NCI-H2081 (cell line): ENCODE measurements at places on chromosomes 13 and 19.

- peak; percentile 81 for DNase-seq
These were observed at the start of gene MIDN for GRCh38 chr19:1248139-1248785. TSS of gene MIDN (plus strand) at chr19:1248583. CDS start at chr19:1250297, 1,714 bp downstream.

- DNase-seq: no peak
These were observed 50.0 kb downstream of the PIN1 start for GRCh38 chr19:9885077-9885552.

GRCh38 chr19:40733149-40733548 is 16.2 kb downstream of the ITPKC start:
- DNase-seq: no peak

- no peak for DNase-seq
These were observed 527.1 kb downstream of the FGF9 start for GRCh38 chr13:22198001-22198400.

GRCh38 chr19:50300814-50301606 is 28.2 kb downstream of the KCNC3 start:
- no peak for DNase-seq

GRCh38 chr13:109647053-109647452 is 139.3 kb downstream of the IRS2 start:
- no peak for DNase-seq

DNA sequence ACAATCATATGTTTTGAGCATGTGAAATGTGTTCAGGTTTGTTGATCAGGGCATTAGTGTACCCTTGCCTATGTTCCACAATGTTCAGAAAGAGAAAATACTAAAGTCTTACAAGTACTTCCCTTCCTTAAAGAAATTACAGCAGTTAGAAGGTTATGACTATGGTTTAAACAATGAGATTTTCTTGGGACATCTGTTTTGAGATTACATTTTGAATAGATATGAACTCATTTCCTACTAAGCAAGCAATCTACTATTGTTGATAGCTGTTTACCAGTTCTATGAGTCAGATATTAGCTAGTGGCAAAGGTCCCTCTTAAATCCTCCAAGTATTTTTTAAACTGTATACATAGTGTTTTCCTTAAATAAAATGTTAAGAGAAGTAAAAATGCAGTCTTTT is 241.3 kb downstream of the DACH1 start:
- DNase-seq: no peak

DNA sequence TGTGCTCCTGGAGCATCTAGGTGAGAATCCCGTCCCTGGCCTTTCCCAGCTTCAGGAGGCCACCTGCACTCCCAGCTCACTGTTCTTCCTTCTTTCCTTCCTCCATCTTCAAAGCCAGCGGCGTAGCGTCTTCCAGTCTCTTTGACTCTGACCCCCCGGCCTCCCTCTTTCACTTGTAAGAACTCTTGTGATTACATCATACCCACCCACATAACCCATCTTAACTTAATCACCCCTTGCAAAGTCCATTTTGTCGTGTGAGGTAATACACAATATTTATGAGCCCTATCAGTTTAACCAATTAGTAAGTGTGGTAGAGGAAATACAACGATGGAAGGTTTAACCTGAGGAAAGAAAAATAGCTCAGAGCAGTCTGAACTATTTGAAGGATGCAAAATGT is 4.6 kb upstream of the CDC16 start:
- DNase-seq: no peak

GRCh38 chr13:36344173-36344572 is 2.0 kb downstream of the SPART start:
- peak; percentile 4 for DNase-seq

GRCh38 chr13:87147076-87147475 is 524.1 kb upstream of the SLITRK5 start:
- no peak for DNase-seq

GRCh38 chr13:50613356-50613831 is 230.1 kb downstream of the DLEU7 start:
- DNase-seq: no peak

GRCh38 chr19:52961981-52962380 is 700 bp downstream of the ZNF816 start:
- no peak for DNase-seq

GRCh38 chr13:80574113-80574850 is 233.4 kb upstream of the SPRY2 start:
- DNase-seq: no peak

GRCh38 chr13:98326291-98326690 is 149.2 kb upstream of the RNF113B start:
- peak; percentile 63 for DNase-seq

DNA sequence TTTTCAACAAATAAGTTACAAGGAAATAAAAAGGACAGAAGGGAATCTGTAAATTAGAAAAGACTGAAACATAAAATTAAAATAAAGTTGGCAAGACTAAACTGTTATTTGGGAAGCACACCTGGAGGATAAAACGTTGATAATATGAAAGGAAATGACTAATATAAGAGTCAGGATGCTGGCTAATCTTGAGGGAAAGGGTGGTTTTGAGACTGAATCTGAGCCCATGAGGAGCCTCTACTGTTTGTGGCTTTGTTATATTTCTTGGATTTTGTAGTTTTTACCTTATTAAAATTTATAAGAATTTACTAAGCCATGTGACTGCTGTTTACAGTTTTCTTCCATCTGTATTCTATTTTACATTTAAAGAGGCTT is 718.0 kb upstream of the SPRY2 start:
- no peak for DNase-seq

GRCh38 chr13:41680900-41681299 is 223.6 kb downstream of the RGCC start:
- DNase-seq: no peak

- no peak for DNase-seq
These were observed 9.4 kb upstream of the SPC24 start for GRCh38 chr19:11164879-11165406.

- DNase-seq: no peak
These were observed 6.3 kb downstream of the ARGLU1 start for GRCh38 chr13:106561551-106562170.

GRCh38 chr13:73974051-73974450 is 160.2 kb downstream of the KLF12 start:
- no peak for DNase-seq

DNA sequence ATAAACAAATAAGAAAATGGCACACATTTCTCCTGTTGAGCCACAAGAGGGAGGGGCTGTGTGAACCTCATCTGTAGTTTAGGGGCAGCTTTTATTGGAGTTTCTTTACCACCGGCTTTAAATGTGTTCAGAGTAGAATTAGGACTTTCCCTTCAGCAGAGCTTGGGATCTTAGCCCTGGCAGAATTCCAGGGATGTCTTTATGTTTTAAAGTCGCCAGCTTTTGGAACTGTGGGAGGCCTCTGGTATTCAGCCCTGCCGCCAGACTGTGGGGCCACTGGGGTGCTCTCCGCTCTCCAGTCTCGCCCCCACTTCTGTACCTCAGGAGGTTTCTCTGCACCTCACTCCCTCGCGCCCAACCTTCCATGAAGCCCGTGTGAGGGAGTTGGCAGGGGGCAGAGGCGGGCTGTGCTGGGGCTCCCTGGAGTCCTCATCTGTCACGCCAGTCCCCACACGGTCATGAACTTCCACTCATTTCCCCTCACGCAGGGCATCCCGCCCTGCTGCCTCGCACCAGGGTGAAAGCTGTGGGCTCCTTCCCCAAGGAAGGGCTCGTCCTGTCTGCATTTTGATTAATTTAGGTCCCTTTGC is 31.5 kb downstream of the CCDC8 start:
- DNase-seq: no peak

DNA sequence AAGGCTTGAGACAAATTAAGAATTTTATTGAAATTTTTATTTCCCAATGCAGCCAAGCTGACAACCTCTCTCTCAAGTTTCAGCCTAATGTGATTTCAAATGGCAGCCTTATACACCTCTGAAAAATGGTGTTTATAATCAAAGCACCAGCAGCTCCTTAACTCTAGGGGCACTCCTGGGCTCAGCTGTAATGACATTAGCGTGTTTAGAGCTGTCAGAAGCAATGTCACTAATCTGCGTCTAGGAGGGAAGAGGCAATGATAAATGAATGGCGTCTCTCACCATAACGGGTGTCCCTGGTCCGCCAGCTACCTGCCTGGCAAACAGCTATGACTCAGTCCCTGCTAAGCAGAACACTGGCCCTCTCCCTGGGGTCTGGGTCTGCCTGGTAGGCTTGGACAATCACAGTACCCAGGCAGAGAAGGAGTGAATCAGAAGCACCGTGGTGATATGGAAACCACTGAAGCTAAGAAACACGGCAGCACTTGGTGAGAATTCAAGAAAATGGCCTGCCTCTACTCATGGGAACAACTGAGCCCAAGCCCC is 131.8 kb upstream of the VSTM2B start:
- no peak for DNase-seq

- DNase-seq: no peak
These were observed 41.5 kb downstream of the NFIC start for GRCh38 chr19:3407556-3408516.

DNA sequence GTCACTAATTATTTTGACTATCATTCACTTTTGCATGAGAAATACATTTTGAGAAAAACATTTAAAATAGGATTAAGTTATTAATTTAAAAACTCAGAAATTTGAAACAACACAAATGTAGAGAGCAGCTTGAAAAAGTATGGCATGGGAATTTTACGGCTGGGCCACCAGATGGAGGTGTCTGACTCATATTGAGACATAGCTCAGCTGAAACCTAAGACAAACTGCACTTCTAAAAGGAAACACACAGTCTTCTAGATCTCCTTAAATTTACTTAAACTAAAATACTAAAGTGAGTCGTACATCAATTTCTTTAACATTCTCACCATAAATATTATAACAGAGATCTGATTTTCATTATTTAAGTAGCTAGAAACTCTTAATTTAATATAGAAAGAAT is 41.9 kb upstream of the POSTN start:
- DNase-seq: peak; percentile 16

DNA sequence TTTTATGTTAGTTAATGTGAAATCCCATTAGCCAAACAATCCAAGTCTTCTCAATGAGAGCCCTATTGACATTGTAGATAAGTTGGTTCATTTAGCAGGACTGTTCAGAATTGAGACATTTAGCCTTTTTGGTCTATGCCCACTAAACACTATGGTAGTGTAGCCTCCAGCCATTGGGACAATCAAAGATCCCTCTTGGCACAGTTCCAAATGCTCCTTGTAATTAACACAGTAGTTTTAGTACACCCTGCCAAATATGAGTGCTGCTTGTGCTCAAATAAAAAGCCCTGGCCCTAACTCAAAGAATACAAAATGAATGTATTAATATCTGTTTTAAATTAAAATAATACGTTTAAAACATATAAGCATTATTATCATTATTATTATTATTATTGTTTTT is 15.4 kb upstream of the FAM216B start:
- DNase-seq: peak; percentile 61

GRCh38 chr19:35306473-35307246 is 14.7 kb downstream of the MAG start:
- no peak for DNase-seq

DNA sequence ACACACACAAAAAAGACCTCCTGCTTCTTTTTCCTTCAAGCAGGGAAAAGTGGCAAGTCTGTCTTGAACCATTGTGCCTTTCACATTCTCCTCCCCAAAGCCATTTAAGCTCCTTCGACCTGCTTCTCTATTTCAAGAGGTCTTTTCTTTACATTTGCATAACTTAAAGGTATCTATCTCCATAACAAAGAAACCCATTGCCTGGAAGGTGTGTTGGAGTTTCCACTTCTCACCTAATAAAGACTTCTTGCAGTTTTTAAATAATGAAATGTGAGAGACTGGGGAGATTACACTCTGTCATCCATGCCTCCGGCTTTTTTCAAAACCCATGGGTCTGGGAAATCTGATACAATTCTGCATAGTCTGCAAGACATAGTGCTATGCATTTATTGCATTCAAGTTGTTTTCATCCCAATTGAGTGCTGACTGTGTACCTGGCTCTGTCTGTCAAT is 41.8 kb upstream of the NBEA start:
- DNase-seq: no peak

DNA sequence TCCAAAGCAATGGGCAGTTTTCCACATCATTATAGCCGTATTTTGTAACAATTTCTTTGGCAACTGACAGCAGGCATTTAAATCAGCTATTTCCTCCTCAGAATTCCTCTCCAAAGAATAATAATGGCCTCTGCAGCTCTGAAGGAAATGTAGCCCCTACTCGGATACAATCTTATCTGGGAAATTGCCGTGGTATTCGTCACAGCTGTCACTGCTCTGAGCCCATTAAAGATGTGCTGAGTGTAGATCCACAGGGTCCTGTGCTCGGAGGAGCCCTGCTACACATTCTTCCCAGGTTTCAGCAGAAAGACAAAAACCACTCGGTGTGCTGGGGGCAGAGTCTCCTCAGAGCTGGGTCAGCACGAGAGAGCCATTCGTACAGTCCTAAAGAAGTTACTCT is 33.1 kb downstream of the MZT1 start:
- no peak for DNase-seq

GRCh38 chr13:59588717-59589067 is 575.0 kb downstream of the DIAPH3 start:
- no peak for DNase-seq

DNA sequence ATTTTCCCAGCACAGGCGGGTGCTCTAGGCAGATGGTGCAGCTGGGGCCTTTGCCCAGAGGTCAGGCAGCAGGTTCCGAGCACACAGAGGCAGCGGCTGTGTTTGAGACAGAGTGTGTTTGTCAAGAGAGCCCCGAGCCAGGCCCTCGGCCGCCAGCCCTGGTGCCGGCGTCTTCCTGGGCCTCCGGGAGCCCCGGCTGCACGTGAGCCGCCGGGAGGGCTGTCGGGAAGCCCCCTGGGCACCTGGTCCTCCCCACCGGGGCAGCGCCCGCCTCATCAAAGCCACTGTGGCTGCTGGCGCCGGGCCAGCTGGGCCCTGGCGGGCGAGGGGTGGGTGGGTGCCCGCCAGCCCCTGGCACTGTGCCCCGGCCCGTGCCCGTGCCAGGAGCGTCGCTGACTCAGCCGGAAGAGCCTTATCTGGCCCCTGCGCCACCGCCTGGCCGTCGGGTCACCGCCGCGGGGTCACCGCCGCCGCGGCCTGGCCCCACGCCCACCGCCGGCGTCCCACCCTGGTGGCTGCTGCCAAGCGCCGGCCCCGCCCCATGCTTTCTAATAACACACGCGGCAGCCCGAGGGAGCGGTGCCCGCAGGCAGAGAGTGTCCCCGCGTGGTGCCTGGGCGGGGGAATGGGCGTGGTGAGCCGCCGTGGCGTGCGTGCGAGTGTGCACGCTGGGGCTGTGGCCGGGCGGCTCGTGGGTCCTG is 14.9 kb downstream of the ARID3A start:
- peak; percentile 79 for DNase-seq
